NCI-H446 treated with DMSO at 0.1 percent for 48 hours (cell line): ENCODE measurements at places on chromosomes 2 and 18.

DNA sequence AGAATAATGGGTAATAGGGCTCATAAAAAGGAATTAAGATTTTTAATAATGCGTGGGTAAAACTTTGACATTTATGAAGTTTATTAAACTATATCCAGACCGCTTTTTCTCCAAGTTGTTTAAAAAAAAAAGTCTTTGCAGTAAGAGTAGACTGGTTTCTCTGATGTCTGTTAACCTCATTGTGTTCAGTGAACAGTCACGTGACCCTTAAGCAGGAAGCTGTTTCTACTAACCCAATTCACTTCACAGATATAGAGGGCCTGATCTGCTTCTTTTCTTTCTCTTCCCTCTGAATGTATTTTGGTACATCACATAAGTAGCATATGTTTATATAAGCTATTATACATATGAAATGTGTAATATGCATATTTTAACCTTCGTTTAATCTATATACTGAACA is 1011.3 kb upstream of the CELF4 start:
- no peak for DNase-seq

DNA sequence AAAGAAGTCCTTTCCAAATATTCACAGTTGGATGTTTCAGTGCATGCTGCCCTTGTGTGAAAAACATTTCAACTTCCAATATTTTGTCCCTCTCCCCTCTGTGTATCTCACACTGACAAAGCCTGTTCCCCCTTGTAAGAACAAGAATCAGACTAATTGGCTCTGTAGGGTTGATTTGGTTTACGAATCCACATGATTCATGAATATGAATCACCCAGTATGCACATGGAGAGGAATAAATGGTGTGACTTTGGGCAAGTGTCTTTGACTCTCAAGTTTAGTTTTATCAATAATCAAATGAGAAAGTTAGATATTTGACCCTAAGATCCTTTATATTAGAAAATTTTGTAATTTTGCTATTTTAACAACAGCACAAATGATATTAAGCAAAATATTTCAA is 9.3 kb upstream of the CDH20 start:
- DNase-seq: no peak

DNA sequence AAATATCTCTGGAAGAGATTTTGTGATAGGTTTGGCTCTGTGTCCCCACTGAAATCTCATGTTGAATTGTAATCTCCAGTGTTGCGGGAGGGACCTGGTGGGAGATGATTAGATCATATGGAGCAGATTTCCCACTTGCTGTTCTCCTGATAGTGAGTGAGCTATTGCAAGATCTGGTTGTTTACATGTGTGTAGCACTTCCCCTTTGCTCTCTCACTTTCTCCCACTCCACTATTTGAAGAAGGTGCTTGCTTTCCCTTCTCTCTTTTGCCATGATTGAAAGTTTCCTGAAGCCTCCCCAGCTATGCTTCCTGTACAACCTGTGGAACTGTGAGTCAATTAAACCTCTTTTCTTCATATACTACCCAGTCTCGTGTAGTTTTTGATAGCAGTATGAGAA is 97.0 kb upstream of the FN1 start:
- no peak for DNase-seq

DNA sequence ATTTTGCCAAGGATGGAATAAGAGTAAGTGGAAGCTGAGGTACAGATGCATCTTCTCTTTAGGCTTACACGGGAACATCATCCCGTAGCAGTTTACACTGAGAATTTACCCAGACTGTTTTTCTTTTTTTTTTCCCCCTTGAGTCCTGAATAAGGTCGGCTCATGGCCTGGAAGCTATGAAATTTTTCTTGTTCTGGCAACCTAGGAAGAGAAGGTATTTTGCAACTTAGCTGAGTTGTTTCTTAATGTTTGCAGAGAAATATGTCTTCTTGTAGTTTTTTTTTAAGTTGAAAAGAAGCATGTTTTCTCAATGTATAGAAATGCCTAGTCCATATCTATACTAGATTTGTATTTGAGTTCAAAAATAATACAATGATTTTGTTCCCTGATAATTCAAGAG is 712.5 kb downstream of the TDRD15 start:
- DNase-seq: no peak

- DNase-seq: peak; percentile 77
Observed at GRCh38 chr2:72115110-72116080, 32.3 kb downstream of the CYP26B1 start.

DNA sequence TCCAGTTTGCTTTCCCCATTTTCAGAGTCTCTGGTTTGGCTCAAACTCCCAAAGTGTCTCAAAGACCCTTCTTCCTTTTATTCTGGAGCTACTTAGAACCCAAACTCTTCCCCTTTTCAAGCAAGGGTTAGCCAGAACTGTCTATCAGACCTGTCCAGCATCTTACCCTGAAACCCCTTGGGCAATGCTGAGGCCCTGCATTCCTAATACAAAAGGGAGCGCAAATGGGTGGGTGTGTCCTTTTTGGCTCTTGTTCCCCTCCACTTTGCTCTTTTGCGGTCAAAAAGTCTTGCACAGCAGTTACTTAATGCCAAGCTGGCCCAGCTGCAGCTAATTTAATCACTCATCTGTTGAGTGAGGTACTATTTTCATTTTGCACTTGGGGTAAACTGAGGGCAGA is 231.2 kb upstream of the FOSL2 start:
- no peak for DNase-seq

DNA sequence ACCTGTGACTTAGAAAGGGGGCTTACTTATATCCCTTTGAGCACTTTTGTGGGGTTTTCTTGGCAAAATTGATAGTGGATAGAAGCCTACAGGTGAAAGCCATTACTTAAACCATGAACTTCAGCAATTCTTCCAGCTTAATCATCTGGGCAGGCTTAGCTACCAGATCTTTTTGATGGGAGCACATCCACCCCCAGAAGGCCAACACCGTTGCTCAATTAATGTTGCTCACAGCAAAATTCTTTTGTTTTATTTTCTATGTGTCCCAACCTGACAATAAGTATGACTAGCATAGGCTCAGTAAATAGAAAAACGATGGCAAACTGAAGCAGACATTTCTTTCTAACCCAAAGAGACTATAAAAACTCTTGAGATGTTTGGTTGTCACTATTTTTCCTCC is 269.4 kb upstream of the TCF4 start:
- DNase-seq: no peak

GRCh38 chr2:69735686-69736085 is 6.2 kb upstream of the ANXA4 start:
- no peak for DNase-seq

DNA sequence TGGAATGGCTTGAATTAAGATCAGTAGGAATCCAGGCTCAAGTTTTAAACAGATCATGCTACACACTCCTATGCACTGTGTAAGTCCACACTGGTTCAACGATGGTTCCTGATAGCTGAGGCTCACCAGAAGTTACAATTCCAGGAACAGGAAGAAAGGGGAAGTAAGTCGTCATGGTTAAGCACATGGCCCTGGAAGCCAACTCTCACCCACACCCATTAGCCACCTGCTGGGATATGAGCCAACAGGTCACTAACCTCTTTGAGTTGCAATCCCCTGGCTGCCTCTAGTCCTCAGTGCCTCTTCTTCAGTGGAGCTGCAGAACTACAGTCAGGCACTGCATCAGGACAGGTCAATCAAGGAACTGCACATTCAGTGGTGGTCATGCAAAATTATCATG is 133.5 kb downstream of the TMEM182 start:
- DNase-seq: no peak

DNA sequence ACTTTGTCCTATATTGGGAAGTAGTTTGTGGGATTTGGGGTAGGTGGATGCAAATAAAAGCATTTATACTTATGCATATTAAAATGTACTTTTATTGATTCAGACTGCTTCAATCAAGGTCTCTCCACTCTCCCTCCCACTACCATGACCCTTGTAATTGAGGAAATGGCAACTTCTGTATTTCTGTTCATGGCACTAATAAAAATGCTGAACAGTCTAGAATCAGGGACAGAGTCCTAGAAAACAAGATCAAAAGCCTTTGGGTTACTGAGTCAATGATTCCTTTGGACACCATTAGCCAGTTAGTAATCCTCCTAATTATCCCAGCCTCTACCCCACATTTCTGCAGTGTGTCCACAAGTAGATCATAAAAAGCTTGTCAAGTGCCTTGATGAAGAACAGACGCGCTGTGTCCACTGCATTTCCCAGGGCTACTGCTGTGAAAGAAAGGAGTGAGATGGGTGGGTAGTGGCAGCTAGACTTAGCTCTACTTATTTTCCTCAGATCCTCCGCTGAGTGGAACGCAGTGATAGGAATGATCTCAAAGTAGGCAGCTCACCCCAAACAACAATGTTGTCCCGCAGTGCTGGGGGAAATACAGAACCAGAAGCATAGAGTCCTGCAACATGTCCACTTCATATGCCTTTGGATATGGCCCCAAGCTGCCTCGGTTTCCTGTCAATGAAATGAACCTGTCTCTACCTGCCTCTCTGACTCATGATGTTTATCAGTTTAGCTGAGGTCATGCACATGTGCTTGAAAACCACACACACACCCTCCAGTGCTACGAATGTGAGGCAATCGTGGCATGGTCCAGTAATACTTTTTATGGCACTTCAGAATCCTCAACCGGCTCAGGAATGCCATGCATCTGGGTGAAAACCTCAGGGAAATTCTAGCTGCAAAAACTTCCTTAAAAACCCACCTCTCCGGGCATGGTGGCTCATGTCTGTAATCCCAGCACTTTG is 115.5 kb downstream of the COL6A3 start:
- no peak for DNase-seq

- no peak for DNase-seq
Observed at GRCh38 chr2:171512014-171512413, 10.3 kb upstream of the CYBRD1 start.

- DNase-seq: no peak
Observed at GRCh38 chr18:46008531-46008930, 41.4 kb upstream of the EPG5 start.

DNA sequence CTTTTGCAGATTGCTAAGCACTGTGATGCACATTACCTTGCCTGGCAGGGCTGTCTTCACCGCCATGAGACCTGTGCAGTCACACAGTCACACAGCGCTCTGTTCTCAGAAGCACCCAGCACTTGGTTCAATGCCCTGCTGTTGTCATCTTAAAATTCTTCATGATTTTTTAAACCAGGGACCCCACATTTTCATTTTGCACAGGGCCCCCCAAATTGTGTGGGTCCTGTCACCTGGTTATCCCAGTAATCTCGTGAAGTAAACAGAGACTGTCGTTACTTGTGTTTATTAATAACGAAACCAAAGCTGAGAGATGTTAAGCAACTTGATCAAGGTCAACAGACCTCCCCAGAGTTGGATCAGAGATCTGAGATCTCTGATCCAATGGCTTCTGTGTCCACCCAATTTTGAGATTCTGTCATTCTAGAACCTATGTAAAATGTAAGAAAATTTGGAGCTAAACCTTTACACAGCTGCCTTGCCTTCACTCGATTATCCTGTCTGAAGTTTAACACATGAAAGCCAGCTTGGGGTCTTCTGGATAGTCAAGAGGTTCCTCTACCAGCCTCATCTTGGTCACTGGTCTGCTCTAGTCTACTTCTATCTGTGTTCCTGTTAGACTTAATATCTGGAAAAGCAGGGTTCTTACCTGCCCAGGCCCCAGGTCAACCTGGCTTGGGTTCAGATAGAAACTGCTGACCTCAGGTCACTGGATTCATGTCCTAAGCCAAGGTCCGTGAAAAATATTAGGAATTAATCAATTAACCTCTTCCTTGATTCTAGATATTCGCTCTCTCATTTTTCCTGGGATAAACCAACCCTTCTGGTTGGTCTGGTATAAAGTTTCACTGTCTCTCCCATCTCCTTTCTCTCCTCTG is 13.7 kb upstream of the TTC39C start:
- no peak for DNase-seq

DNA sequence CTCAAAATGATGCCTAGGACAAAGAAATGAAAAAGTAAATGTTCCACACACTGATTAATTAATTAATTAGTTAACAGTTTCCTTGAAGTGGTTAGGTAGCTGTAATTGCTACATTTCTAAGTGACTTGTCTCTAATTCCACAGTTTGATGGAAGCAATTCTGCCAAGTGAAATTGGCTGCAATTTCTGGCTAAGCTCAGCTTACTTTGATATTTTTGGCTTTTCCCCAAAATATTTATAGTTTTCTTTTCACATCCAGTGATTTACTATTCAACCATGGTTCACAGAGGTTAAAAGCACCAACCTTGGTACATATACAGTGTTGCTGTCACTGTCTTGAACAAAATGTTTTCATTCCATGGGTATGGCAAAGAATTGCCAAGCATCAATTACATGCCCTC is 459.5 kb upstream of the CDH20 start:
- DNase-seq: no peak

- no peak for DNase-seq
Observed at GRCh38 chr18:59835605-59836379, 64.0 kb upstream of the PMAIP1 start.

DNA sequence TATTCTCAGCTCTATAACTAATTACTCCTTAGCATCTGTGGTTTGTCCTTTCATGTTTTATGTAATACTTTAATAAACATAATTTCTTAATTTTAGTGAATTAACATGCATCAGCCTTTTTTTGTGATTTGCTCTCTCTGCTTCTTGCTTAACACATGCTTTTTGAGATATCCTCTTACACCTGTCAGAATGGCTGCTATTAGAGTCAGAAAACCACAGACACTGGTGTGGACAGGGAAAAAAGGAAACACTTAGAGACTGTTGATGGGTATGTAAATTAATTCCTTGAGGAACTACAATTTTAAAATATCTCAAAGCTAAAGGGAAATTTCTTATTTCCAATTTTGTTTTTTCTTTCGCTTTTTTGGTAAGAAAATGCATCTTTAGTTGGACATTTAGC is 549.0 kb downstream of the ZNF804A start:
- no peak for DNase-seq

GRCh38 chr2:118046634-118047210 is 32.9 kb upstream of the CCDC93 start:
- DNase-seq: peak; percentile 59

DNA sequence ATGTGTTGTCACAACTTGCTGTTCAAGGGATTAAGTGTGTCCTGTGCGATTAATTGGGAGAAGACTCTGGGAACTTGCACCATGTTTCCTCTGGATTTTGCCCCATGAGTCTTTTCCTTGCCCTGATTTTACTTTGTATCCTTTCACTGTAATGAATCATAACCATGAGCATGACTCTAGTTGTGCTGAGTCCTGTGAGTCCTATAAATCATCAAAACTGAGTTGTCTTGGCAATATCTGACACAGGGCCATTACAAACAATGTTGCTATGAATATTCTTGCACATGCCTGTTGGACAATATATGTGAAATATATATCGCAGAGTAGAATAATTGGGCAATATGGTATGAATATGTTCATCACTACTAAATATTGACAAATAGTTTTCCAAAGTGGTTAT is 56.5 kb upstream of the COL5A2 start:
- DNase-seq: no peak

- no peak for DNase-seq
Observed at GRCh38 chr2:89833780-89834117, 1142.3 kb downstream of the RPIA start.

DNA sequence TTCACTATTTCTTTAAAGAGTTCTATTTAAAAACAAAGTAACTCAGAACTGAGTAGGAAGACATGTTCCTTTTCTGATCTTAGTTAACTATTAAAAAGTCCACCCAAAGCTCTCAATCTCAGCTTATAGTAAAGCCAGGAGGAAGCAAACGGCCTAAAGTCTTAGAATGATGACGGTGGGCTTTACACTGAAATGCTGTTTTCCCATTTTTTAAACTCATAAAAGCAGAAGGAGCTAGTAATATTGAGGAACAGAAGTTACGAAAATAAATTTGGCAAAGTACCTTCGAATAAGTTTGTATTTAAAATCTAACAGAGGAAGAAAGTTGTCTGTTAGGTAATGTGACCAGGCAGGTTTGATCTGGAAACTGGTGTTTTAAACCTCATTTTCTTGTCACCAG is 111.1 kb downstream of the ZNF532 start:
- DNase-seq: no peak
